ENCODE measurements at places on chromosomes 12 and 14.

DNA sequence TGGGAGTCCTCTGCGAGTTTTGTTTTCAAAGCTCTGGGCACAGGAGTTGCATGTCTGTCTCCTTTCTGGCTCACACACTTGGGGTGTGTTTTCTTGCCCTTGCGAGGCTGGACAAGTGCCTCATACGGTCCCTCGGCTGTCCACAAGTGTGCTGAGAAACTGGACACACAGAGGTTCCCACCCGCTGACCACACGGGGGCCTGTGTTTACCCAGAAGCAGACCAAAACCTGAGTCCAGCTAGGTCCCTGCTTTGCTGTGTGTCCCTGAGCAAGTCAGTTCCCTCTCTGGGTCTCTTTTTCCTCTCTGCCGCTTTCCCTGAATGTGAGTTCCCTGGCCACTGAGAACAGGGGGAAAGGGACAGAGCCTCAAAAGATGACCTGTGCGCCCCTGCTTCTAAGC, 678 bp upstream of the OAS2 start:
- DNase-seq = no peak

- no peak for DNase-seq
Measured at GRCh38 chr12:45368841-45369489, 153.1 kb downstream of the ANO6 start.

GRCh38 chr12:25592725-25593495, 39.8 kb upstream of the LMNTD1 start:
- no peak for DNase-seq

DNA sequence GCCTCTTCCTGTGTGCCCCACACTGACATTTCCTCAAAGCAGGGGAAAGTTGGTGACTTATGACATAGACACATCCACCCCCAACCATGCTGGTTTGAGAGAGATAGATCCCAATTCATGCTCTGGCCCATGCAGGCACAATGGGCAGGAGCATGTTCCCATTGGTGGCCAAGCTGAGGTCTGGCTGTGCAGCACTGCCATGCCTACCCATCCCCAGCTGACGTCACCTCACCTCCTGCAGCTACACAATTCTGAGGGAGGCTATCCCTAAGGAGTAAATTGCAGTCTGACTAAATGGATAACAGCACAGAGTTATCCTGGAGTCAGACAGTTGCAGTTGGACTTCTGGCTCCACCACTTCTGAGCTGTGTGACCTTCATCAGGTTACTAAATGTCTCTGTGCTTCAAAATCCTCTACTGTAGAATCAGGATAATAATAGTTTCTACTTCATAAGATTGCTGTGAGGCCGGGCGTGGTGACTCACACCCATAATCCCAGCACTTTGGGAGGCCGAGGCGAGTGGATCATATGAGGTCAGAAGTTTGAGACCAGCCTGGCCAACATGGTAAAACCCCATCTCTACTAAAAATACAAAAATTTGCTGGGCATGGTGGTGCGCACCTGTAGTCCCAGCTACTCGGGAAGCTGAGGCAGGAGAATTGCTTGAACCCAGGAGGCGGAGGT, 323.9 kb downstream of the BCL11B start:
- DNase-seq = no peak

- no peak for DNase-seq
Measured at GRCh38 chr12:50052964-50053363, 4.4 kb upstream of the ASIC1 start.

GRCh38 chr12:61870658-61871484, 389.3 kb upstream of the USP15 start:
- no peak for DNase-seq

- DNase-seq = no peak
Measured at GRCh38 chr12:107058190-107058589, 35.2 kb downstream of the CRY1 start.
